ENCODE measurements at places on chromosomes 3 and 15.

GRCh38 chr3:170040418-170040817 is 2.6 kb downstream of the GPR160 start:
- no peak for DNase-seq

DNA sequence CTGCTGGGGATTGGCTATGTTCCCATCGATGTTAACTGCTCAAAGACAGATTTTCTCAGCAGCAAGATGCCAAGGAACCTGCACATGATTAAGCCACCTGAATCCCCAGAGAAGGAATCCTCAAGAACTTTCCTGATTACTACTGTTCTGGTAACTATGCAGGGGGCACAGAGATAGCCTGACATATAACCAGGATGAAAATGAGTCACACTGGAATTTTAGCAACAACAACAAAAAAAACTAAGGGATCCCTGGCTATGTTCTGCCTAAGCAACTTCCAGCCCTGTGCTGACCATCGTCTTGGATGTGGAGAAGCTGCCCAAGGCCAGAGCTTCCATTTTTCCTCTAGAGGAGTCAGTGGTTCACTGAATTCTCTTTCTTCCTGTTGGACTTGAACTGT is 13.8 kb downstream of the RIOX2 start:
- DNase-seq, result no peak

DNA sequence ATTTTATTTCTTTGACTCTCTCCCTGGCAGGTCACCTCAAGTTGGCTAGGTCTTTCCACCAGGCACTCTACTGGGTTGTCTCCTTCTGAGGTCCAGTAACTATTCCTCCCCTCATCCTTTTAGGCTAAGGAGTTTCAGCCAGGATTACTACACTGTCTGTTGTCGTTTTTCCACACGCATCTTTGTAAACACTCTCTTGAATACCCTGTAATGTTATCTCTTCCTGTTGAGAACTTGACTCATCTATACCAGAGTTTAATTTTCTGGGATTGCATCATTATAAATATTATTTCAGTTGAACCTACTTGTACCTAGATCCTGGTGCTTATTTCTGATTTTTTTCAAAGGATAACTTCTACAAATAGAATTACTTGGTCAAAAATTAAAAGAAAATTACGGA is 138.3 kb downstream of the SQOR start:
- DNase-seq, result no peak

- DNase-seq, result no peak
These were observed 16.9 kb upstream of the ALCAM start for GRCh38 chr3:105349684-105350387.

DNA sequence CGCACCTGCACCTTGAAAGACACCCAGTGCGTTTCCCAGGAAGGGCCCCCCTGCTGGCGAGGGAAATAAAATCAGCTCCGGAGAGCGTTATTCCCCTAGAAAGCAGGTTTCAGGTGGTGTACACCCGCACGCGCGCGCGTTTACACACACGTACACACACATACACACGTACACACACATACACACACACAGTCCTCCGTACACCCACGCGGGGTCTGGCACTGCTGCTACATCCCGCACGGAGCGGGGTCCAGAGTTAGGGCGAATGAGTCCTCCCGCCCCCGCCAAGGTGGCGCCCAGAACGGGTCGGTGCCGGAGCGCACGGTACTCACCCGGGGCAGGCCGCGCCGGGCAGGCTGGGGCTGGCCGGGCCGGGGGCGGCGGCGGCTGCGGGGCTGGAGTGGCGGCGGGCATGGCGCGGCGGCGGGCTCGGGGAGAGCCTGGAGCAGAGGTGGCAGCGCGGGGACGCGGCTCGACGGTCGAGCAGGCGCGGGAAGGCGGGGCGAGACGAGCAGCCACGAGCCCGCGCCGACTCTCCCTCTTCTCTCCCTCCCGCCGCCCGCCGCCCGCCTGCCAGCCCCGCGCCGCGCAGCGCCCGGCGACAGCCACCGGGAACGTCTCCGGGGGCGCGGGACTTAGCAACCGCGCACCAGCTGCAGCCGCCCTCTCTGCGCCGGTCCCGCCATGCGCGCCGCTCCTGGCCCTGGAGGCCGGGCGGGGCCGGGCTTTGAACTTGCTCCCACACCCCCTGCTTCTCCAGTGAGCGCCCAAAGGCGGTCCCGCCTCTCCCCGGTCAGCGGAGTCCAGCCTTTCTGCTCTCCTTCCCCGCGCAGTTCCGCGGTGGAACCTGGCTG is at the start of gene DCLK3:
DCLK3 (minus strand) TSS at position 704 of the 854 bp plus-strand sequence; CDS start at position 414, 290 bp downstream.
- no peak for DNase-seq

DNA sequence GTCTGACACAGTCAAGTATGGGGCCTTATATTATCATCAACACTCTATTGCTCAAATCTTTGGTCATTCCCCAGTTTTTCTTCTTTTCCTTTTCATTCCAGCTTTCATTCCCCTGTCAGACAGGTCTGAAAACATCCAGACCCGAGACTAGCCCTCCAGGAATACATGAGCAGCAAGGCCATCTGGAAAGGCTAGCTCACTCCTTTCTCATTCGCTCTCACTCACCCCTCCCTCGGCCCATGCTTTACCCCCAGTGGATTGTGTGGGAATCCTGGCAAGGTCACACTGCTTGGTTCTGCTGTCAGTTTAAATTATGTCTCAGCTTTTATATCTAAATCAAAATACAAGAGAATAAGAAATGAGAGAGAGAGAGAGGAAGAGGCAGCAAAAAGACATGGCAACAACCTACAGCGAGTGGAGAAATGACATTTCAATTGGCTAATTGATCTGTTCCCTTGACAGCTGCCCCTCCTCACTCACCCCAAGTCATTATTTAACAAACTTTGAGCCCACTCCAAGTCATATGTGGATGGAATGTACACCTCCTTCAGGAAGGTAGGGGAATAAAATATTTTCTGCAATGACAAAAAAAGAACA is 962.2 kb downstream of the TUSC7 start:
- DNase-seq, result no peak

DNA sequence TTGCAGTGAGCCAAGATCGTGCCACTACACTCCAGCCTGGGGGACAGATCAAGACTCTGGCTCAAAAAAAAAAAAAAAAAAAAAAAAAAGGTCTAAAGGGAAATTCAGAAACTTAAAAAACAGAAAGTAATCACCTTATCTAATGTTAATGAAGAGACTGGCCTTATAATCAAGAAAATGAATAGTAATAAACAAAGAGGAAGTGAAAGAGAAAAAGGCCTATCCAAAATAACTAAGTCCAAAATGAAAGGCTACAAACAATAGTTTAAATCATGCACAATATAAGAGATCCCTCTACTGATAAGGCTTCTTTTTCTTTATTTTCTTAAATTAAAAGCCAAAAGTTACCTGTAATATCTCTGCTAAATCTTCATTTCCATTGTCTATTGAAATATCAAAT is 37.1 kb upstream of the HDC start:
- DNase-seq, result no peak

DNA sequence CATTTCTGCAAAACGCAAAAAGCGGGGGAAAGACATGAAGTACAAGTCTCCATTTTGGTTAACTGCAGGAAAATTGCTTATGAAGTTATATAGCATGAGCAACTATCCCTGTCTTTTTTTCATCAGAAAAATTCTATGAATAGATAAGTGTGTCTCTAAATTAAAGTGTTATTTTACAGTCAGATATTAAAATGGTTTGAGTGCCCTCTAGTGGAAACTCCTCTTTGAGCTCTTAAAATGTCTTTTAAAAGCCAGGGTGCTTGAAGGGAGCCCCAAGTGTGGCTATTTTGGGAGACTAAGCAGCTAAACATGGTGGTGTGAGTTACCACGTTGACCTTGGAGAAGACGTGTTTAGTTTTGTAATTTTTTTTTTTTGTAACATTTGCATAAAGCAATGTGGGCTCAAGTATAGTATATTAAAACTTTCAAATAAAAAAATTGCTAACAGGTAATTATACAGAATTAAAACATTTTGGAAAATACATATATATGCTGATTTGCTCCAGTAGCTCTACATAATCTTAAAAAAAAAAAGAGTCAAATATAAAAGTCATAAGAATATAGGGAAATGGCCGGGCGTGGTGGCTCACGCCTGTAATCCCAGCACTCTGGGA is 77.2 kb downstream of the PPP2R3A start:
- DNase-seq, result peak; percentile 67

DNA sequence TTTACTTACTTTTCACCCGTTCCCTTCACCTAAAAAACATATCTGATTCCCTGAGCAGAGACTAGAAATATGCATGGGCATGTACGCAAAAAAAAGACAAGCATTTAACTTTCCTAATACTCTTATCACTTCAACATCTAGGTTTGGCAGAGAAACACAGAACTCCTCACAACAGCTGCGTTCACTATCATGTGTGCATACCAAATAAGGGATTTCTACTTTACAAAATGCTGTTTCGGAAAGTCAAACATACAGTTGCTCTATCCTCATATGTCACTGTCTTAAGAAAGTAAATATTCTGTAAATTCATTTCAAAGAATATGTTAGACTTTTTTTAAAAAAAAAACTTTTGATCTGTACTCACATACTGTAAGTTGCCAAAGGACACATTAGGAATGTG is 65.1 kb upstream of the CBLB start:
- DNase-seq, result no peak

DNA sequence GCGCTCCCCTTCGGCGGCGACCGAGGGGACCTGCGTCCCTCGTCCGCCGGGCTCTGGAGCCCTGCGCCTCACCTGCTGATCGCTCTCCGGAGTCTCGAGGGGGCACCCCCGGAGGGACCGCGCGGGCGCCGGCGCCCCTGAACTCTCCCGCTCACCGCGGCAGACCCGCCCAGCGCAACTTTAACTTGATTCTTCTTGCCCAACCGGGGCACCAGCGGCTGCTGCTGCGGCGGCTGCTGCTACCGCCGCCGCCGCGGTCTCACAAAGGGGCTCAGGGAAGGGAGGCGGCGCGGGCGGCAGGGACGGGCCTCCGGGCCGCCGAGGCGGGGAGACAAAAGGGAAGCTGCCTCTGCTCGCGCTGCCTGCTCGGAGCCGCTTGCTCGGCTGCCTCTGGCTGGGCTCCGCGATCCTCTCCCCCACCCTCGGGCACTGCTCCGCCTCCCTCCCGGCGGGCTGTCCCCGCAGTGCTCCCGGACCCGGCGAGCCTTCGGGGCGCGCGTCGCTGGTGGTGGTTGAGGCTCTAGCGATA is at the start of gene PPM1L:
PPM1L (plus strand) TSS at position 456 of the 529 bp plus-strand sequence.
- peak; percentile 53 for DNase-seq

DNA sequence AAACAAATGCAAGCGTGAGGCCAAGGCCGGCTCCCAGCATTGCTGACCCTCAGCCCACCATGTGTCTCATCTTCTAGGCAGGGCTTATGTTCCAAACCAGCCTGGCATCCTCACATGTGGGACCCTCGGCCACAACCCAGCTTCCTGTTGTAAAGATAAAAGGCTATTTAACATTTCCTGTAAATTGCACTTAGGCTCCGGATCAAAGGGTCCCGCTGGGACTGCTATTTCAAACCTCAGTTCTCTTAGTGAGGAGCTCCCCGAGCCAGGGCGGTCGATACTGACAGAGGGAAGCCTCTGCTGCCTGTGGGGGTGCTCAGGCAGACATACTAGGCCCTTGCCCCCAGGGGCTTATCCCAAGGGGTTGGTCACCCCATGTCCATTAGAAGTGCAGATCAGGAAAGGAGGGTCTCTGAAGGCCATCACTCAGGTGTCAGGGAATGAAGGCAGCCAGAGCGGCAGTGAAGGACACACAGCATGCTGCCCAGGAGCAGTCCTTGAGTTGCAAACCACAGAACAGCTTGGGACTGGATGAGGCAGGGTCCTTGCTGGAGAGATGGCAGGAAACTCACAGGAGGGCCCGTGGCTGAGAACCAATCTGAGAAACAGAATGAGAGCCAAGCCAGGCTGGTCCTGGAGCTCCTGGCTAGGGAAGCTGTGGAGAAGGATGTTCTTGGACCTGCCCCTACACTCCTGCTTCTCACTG is 239.9 kb downstream of the TLE3 start:
- no peak for DNase-seq

DNA sequence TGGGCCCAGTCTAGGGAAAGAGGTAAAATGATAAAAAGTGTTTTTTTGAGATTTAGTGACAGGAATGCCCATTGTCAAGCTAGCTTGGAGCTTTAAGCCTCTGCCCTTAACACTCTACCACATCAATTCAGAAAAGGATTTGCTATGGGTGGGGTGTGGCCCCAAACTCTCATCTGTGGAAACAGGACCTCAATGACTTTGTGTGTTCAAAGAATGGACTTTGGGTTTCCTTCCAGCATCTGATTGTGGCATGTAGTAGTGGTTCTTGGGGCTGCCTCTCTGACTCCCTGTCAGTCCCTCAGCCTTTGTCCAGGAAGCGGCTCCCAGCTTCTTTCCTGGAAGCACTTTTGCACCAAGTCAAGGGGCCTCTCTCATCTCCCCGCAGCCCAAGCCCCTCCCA is 56.1 kb downstream of the CCNL1 start:
- DNase-seq, result no peak

DNA sequence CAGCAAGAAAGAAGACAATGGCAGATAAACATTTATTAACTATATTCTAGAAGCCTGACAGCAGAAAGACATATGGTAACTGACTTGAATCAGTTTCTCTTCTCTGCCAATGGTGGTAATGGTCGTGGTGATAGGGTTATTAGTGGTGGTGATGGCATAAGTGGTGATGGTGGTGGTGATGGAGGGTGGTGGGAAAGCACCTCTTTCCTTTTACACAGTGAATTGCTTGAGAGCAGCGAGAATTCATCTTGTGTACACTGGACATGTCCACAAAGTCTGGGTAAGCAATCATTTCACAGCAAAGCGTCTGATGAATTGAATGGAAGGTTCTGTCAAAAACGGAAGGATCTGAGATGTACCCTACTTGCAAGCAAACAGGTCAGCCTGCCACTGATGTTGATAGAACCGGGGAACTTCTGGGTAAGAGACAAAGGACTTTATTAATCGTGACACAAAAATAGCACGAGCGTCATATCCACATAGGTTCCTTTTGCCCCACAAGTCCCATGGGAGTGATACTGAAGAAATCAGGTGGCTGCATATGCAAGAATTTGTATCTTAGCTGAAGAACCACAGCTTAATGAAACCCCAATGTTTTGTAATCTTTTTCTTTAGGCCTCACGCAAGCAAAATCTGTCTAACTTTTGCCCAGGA is 23.5 kb upstream of the TBC1D5 start:
- DNase-seq, result no peak

DNA sequence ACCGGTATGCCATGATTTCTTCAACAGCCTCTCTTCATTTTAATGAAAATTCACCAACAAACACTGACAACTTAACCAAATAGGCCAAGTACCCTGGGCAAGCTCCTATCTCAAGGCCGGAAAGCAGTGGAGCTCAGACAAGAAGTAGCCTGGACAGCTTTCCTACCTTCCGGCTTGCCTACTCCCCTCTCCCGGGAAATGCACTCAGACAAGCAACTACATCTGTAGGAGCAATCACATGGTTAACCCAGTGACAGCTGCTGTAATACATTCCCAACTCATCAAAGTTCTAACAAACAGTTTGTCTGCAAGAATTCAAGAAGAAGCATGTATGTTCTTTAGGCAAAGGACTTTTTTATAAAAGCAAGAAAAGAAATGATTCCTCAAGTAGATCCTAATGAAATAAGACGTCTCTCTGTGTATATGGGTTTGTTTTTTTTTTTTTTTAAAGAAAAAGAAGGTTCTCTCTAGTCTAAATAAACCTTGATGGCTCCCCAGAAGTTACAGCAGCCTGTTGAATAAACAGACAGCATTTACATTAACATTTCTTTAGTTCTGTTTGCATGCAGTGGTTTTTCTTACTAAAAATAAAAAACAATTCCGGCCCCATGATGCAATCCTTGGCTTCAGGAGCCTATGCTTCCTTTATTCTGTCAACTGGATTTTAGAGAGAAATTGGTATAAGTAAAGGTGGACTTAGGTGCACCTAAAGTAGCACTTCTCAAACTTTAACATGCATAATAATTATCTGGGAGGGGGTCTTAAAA is 278.7 kb downstream of the NEK10 start:
- no peak for DNase-seq
